ENCODE measurements at places on chromosomes 11 and 22.

DNA sequence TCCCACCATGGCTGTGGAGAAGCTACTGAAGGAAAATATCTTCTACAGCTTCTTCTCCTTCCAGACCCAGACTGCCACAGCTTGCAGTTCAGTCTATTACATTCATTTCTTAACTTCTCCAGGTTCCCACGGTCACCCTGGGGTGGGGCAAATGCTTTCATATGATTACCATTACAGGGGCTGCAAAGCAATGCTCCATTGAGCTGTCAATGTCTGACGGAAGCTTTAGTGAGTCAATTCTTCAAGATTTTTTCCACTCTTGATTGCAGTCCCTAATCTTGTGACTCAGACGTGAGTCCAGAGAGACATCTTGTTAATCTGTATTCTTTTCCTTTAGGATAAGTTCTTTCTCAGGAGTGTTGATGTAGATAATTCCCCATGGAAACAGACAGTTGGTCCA is 233.4 kb upstream of the DDI1 start:
- no peak for DNase-seq

GRCh38 chr11:114052160-114052559 is 7.4 kb upstream of the ZBTB16 start:
- no peak for DNase-seq

DNA sequence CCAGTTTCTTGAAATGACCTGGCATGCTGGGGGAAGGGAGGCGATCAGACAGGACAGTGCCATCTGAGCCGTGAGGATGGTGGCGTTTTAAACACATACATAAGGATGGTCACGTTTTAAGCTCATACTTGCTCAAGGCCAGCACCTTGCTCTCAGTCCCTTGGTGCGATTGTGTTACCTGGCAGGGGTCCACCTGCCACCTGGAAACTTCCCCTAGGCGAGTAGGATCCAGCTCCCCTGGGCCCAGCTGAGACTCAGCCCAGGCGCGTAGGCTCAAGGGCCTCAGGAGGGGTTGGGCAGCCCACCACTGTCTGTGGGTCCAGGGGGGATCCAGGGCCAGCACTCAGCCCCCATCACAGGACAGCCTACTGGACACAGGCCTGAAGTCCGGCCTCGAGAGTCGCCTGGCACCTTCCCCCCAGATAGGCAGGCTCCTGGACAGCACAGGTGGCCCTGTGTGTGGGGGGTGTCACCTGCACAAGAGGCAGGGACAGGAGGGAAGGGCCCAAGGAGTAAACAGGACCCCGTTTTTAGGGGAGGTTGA is 185.8 kb downstream of the BRD1 start:
- no peak for DNase-seq

- no peak for DNase-seq
Observed at GRCh38 chr22:38221908-38222796, 20.4 kb downstream of the MAFF start.

DNA sequence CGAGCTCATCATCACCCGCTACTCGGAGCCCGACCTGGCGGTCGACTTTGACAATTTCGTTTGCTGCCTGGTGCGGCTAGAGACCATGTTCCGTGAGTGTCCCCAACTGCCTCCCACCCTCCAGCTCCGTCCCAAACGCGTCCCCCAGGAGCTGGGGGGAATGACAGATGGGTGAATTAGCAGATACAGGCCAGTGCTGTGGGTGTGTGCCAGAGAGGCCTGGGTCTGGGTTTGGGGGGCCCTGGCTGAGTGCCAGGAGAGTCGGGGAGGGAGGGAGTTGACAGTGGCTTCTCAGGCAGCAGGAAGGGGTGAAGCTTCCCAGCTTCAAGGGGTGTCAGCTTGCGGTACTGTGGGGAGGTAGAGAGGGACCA is 28.6 kb downstream of the CAPN1 start:
- no peak for DNase-seq

GRCh38 chr22:32887324-32887980 is 85.9 kb downstream of the TIMP3 start:
- no peak for DNase-seq

DNA sequence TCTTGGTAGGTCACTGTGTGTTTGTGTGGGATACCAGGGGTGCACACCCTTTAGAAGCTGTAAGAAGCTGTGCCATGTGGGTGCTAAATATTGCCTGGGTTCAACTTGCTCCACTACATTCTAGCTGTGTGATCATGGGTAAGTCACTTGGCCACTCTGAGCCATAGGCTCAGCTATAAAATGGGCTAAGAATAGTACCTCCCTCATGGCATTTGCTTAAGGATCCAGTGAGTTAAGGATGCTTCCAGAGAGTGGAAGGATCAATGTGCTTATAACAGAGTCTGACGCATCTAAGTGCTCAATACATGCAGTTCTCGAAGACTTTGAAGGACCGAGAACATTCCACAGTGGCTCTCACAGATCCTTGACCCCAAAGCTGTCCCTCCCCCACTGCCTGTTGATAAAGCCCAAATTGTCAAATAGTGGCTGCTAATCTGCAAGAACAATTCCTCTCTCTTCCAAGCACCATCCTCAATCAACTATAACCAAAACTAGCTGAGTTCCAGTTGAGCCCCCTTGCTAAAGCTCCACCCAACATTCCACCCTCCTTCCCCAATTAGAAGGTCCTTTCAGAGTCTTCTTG is 13.2 kb upstream of the TMPRSS6 start:
- DNase-seq = no peak

DNA sequence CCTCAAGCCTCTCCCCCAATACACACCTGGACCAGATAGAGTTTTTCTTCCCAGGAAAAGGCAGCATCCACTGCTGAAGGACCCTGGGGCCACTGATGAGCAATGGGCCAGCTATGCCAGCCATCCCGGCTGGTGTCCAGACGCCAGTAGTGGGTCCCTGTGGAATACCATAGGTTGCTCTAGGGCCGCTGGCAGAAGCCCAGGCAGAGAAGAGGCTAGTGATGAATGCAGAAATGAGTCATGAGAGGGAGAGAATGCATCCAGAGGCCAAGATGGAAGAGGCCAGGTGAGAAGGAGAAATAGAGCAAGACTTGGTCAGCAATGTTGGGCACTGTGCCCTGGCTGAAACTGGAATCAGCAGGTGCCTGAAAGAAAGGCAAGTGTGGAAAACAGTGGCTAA is 8.9 kb downstream of the HPX start:
- DNase-seq = no peak

DNA sequence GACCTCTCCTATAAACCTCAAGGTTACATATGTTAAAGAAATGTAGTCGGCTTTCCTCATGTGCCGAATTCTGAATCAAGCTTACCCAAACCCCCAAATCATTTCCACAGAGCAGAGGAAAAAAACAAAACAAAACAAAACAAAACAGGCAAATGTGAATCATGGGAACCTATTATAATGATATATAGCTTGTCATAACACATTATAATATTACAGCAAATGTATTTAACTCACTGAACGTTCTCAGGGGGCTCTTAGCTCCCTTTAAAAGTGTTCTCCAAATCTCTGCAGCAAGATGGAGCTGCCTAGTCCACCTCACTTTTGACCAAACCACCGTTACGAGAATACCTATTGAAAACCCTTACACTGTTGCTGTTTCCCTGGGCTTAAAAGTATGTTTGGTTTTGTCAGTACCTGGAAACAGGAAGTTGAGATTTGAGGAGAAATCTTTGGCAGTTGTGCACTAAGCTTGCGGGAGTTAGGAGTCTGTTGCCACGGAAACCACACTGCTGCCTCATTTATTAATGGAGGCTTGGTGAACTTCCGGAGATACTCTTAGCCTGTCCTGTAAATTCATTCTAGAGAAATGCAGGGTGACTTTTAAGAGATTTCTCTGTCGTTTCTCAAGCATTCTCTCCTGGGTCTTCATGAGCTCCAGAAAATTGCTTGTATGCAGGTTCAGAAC is 167.0 kb upstream of the RASSF10 start:
- no peak for DNase-seq

DNA sequence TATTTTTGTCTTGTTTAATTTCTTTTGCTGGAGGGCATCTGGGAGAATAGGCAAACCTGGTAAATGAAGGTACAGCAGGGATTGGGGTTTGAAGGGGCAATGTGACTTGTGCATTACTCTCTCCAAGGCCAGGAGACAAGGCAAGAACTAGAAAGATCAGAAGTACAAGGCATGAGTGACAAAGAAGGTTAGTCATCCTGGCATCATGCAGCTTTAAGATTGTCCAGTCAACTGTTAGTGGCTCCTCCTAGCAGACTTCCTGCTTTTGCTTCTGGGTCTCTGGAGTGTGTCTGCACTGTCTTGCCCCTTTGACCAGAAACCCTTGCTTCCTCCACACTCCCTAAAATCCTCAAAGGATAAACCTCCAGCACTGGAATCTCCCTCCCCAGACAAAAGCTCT is 27.2 kb upstream of the GLYATL1 start:
- DNase-seq = no peak

DNA sequence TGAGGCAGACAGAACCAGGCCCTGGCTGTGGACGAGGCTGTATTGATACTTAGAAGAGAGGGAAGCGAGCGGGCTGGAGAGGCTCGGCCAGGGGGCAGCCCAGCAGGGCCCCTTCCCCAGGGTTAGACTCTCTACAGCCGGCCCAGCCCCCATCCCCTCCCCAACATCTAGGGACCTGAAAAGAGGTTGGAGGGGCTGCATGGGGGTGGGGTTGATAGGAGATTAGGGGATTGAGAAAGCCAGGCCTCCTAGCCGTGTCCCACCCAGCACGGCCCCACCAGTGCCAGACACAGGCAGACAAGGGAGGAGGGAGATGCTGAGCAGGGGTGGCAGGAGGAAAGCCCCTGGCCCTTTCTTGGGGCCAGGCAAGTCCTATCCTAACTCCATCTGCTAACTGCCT is 5.7 kb downstream of the LSP1 start:
- DNase-seq = no peak

- no peak for DNase-seq
Observed at GRCh38 chr22:43198936-43199335, 12.0 kb upstream of the TTLL12 start.

DNA sequence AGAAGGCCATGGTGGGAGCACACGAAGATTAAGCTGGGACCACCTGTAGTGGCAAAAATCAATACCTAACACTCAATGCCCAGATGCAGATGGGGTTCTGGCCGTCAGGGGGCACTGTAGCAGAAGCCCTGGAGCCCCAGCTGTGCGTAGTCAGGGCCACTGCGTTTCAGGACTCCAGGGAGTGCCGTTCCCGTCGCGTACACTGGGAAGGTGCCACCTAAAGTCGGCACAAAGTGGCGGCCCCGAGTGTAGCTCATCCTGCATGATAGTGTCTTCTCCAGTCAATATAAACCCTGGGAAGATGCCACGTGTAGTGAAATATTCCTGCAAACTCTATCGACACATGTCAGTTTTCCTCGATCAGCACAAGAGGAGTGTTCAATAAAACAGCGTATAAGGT is 123.8 kb upstream of the NTM start:
- DNase-seq = peak; percentile 64

DNA sequence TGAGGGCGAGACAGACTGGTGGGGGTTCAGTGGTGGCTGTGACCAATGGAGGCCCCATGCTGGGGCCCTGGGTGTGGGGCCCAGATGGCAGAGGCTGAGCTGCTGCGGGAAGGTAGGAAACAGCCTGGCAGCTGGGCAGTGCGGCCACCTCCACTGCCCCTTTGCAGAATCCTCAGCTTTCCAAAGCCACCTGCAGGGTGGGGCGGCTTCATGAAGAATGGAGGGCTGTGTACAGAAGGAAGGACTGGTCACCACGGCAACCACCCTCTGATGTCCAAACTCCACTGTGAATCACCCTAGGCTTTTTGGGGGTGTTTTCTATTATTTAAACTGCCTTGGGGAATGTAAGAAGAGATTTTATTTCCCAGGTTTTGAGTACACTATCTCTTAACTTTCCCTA is 166.3 kb upstream of the NAV2 start:
- DNase-seq = no peak

DNA sequence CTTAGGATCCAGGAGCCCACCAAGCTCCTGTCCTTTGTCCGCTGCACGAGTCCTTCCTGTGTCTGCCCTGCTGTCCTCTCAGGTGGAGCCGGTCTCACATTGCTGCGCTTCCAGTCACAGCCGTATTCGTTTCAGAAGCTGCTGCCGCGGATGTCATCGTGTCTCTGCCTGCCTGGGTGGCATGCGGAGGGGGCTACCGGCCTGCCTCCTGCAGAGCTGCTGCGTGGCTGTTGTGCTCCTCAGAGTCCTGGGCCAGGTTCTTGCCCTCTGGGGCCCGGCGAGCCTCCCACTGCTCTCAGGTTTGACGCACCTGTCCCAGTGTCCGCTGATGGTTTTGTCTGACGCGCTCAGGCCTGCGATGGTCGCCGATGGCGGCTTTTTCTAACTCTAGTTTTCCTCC is 254.2 kb downstream of the TBC1D22A start:
- no peak for DNase-seq

- DNase-seq = peak; percentile 29
Observed at GRCh38 chr11:126925321-126926093, 75.1 kb downstream of the KIRREL3 start.

DNA sequence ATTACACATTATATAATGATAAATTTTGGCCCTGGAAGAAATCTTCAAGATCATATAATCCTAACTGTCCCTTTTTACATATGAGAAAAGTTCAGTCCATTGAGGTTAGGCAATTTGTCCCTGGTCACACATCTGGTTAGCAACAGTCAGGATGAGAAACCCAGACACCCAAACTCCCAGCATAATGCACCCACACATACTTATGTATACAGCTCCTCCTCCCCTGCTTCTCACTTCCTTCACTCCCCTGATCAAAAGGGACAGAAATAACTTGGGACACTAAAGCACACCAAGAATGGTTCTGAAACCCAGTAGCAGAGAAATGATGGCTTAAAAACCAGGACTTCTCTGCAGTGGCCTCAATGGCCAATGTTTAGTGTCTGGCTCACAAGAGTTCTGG is 11.1 kb downstream of the NUMA1 start:
- no peak for DNase-seq

GRCh38 chr11:113085446-113085845 is 124.2 kb downstream of the NCAM1 start:
- DNase-seq = no peak

DNA sequence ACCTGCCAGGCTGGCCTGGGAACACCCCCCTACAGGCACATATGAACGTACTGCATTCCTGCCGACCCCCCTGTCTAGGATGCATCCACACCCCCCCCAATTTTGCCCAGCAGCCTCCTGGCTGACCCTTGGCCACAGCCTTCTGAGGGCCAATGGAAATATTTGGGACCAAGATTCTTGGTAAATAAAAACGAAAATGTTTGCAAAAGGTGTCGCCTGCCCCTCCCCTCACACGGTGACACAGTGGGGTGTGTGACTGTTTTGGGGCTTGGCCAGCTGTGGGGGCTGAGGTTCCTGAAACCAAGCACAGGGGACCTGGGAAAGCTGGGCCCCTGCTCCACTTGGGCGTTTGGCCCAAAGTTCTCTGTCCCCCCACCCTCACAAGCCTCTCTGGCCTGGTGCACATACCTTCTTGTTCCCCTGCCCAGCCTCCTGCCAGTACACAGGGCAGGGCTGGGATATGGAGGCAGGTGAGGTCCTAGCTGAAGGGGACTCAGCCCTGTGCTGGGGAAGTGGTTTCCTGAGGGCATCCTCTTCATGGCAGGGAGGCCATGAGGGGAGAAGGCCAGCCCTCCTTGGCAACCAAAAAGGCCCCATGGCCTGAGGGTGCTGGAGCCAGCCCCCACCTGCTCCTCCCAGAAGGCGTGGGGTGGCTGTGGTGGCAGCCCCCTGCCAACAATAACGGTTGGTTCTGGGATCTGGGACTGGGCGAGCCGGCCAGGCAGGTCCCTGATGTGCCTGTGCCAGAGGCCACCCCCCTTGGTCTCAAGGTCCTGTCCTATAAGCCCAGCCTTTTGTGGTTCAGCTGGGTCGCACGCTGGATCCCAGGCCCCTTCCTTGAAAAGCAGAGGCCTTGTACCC is 2.1 kb upstream of the CRACR2B start:
- DNase-seq = no peak

- DNase-seq = no peak
Observed at GRCh38 chr11:58992489-58992888, 53.2 kb downstream of the GLYATL1 start.

GRCh38 chr22:30694640-30695350 is at the start of gene OSBP2:
Gene OSBP2 (plus strand): TSS chr22:30694874. CDS start chr22:30694910, 36 bp downstream.
- no peak for DNase-seq

Data from hippocampal formation (tissue), 2 donors.